Stimulated activated CD8-positive, alpha-beta memory T cell treated with anti-CD3 and anti-CD28 coated beads, Interleukin-2, amount 100 ng/mL, for 48 hours (primary cell): ENCODE measurements at places on chromosomes 7 and 10.

DNA sequence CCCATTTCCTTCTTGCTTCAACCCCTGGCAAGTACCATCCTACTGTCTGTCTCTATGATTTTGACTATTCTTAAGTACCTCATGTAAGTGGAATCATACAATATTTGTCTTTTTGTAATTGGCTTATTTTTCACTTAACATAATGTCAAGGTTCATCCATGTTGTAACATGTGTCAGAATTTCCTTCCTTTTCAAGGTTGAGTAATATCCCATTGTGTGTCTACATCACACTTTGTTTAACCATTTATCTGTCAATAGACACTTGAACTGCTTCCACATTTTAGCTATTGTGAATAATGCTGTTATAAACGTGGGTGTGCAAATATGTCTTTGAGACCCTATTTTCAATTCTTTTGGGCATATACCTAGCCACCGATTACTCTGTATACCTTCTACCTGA is 14.0 kb upstream of the CDK14 start:
- no peak for DNase-seq

GRCh38 chr10:28969413-28969812 is 292.1 kb downstream of the BAMBI start:
- DNase-seq: no peak

DNA sequence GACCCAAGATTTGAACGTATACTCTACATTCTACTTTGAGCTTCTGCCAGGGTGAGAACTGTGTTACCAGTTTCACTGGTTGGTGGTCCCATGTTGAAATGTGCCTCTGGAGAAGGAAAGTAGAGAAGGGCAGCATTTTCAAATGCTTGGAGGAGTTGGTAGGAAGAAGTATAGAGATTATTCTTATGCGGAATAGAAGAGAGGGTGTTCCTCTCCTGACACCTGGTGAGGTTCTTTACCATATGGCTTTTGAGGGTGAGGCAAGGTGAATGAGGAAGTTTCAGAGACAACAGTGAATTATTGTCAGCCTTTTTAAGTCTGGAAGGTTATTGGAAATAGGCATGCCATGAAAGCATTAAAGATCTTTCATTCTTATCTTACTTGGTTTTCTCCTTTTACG is 34.3 kb downstream of the R3HCC1L start:
- DNase-seq: no peak

DNA sequence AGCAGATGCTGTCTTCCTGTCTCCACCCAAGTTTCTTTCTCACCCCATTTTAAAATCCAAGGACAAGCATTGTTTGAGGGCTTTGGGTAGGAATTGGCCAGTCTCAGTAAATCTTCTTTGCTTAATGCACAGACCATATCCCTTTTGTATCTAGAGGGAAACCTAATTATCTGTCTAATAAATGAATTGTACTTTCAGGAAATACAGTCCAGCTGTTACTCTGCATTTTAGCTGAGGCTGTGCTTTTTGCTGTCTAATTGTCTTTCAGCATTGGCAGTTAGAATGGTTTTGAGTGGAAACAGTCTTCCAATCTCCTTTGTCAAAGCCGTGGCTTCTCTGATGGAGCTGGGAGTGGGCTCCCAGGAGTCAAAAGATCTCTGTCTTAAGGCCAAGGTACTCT is 388.2 kb downstream of the SORCS3 start:
- no peak for DNase-seq
